ENCODE measurements at places on chromosomes 3 and 15.

GRCh38 chr3:114144909-114145688, 33.8 kb downstream of the DRD3 start:
- DNase-seq = no peak

GRCh38 chr3:184582646-184583577, 21.3 kb downstream of the EPHB3 start:
- DNase-seq = no peak

DNA sequence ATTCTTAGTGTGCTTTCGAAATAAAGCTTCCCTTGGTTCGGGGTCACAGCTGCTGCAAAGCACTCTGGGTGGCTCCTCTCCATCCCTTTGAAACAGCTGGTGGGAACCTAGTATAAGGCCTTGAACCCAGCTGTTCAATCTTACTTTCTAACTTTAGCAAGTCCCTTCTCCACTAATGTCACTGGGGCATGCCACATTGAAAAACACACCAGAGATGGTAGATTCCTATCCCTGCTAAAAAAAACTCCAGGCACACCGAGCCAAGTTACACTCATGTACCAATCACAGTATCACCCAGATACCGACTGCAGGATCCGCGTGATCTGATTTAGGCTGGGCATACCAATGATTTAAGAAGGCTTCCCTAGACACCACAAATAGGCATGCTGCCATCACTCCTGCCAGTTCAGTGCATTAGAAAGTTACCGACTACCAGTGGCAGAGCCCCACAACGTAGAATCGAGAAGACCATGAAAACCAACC, 65.0 kb downstream of the WWTR1 start:
- DNase-seq = no peak

DNA sequence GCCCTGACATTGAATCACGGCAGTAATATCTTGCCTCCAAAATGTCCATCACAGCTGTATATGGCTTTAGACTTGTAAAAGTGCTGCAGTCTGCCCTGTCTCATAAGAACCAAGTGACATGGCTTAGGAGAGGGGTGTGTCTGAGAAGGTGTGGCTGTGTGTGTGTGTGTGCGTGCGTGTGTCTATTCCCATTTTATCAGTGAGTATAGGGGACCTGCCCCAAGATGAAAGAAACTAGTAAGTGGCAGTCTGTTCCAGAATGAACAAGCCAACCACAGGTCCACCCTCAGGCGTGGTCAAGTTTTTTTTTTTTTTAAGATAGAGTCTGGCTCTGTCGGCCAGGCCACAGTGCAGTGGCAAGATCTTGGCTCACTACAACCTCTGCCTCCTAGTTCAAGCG, 5.6 kb upstream of the RHOV start:
- DNase-seq = no peak

- peak; percentile 35 for DNase-seq
These were observed 2.9 kb upstream of the FAM43A start for GRCh38 chr3:194682694-194683310.

DNA sequence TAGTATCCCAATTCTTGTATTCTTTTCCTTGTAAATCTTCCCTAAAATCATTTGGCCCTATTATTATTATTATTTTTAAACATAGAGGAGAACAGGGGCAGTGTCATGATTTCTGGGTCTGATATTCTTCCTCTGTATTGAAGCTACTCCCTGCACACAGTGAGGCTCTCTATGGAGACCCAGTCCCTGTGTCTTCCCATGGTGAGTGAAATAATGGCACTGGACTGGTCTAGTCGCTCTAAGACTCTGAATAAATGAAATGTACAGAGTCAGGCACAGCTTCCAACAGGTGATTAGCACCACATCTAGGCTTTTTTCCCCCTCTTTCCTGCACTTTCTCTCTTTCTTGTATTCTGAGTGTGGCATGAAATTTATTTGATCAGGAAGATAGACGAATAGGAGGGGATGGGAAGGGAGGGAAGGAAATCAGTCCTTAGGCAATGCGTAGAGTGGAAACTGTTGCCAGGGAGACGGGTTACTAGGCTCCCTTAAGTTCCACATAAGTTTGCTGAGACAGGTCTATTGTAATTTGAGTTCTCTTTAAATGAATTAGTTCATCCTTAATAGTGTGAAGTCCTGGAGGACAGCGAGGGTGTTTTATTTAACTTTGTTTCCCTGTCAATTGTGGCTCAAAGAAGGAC, 49.0 kb upstream of the NDN start:
- DNase-seq = no peak

- DNase-seq = no peak
These were observed 24.7 kb upstream of the DYNC1LI1 start for GRCh38 chr3:32595323-32595722.

- no peak for DNase-seq
These were observed 9.1 kb downstream of the CD80 start for GRCh38 chr3:119550192-119550910.

GRCh38 chr15:68812597-68813431, 7.9 kb downstream of the ANP32A start:
- DNase-seq = no peak

GRCh38 chr3:64971602-64972001, 283.8 kb upstream of the ADAMTS9 start:
- no peak for DNase-seq

DNA sequence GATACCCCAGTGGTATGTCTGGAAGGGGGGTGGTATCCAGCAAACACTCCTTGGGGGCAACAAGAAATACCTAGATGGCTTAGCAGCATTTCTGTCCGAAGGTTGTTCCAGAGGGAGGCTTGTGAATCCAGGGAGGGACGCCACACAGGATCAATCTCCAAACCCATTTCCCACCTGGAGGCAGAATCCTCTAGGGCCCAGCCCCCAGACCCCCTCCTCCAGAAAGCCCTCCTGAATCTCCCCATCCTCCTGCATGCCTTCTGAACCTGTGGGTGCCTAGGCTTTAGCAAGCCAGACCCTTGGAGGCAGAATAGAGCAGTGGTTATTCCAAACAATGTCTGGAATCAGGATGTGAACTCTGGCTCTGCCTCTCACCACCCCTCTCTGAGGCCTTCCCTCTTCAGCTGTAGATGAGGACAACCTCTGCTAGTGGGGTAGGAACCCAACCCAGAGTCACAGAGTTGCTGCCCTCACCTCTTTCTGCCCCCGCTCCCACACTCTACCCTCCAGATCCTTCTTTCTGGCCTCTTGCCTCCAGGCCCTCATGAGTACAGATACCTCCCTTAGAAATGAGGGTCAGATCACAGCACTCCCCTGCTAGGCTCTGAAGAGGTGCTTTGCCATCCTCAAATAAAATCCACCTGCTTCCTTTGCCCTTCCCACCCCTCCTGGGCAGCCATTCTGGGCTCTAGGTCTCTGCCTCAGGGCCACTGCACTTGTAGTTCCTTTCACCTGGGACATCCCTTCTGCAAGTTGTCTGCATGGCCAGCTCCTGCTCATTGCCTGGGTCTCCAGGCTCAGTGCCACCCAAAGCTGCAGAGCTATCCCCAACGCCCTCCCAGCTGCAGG, 8.1 kb downstream of the CISH start:
- DNase-seq = no peak

DNA sequence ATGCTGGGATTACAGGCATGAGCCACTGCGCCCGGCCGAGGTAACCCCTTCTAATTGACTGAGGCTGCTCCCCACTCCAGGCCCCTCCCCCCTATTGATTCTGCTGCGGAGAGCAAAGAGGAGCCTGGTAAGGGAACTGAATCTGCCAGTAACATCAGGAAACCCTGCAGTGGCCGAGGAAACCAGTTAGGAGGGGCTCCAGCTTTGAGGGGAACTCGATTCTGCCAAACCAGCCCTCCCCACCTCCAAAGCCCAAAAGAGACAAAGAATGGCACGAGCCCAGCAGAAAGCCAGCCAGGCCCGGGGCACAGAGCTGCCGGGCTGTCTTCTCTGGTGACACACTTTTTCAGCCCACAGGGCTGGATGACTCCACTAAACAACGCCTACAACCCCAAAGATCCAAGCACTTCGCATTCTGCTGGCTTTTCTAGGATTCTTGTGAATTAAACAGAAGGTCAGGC, 15.0 kb upstream of the ACAD9 start:
- no peak for DNase-seq

DNA sequence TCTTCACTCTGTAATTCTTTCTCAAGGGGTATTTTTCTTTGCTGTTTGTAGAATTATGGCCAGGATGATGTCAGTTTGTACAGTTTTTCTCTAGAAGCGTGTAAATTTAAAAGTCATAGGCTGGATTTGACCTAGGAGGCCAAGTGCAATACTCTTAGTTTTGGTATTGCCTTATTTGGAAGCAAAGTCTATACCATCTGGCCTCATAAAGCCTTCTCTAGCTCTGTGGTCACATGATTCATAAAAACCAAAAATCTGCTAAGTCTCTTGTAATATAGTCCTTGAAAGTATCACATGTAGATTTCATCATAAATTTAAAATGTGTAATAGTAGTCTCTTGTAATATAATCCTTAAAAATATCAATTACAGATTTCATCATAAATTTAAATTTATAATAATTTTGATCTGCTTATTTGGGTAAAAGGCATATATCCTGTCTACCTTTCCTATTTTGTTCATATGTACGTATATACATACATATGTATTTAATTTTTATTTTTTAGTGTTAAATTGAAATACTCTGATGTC, 25.6 kb downstream of the TEX9 start:
- DNase-seq = no peak

- no peak for DNase-seq
These were observed 107.1 kb downstream of the PLD1 start for GRCh38 chr3:171703144-171703543.

- DNase-seq = no peak
These were observed 199.4 kb upstream of the STRIT1 start for GRCh38 chr3:155492841-155493240.

DNA sequence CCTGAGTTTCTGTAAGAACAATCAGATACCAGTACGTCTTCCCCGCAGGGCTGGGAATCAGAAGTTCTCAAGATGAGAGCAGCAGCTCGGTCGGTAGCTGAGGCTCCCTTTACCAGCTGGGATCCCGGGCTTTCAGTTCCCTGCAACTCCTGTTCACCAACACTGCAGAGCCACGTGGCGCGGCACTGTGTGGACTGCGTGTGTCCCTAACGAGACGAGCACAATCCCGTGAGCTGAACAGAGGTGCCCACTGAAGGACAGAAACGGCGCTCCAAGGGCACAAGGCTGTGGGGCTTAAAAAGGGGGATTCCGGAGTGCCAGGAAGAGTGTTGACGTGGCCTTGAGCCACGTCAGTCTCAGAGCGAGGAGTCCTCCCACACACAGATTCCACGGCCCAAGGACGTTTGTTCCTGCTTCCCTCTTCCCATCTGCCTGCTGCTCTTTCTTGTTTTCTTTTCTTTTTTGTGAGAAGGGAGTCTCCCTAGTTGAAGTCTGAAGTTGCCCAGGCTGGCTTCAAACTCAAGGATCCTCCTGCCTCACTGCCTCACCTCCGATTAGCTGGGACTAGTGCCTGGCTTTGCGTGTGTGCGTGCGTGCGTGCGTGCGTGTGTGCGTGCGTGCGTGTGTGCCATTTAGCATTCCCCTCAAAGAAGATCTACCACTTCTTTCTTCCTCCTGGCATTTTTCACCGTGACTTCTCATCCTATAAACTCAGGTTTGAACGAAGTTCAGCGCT, 37.1 kb upstream of the RPL35A start:
- DNase-seq = no peak

DNA sequence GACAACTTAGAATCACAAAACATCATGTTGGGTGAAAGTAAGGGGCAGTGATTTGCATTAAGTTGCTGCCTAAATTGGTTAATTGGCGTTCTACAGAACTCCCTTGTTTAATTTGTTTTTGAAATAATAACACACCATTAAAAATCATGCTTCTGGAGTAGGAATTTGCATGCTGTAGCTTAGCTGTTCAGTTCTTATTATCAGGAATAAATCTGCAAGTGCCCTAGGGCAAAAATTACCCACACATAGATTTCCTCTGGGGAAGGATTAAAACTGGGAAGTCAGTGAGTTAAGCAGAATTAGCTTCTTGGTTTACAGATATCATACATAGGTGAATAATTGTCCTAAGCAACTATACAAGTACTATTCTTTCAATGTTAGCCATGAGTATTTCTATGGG, 381.6 kb upstream of the NAALADL2 start:
- no peak for DNase-seq

- DNase-seq = no peak
These were observed 22.7 kb downstream of the SSUH2 start for GRCh38 chr3:8621872-8622271.

- no peak for DNase-seq
These were observed 536.2 kb downstream of the GRM7 start for GRCh38 chr3:7397097-7397496.

- DNase-seq = no peak
These were observed 28.8 kb downstream of the MECOM start for GRCh38 chr3:169634618-169635236.

DNA sequence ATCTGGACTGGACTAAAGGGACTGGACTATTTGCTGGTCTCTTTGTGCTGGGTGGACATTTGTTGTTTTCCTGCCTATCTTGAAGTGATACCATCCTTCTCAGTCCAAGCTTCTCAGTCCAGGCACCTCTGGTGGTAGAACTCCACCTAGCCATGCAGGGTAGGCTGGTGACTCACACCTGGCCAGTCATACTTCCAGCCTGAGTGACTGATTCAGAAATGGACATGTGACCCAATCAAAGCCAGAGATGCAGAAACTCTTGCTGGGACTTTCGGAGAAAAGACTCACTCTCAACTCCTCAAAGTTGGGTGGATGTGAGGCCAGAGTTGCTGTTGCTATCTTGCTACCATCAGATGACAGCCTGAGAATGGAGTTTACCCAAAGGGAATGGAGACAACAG, 5.6 kb upstream of the ASB14 start:
- DNase-seq = no peak

DNA sequence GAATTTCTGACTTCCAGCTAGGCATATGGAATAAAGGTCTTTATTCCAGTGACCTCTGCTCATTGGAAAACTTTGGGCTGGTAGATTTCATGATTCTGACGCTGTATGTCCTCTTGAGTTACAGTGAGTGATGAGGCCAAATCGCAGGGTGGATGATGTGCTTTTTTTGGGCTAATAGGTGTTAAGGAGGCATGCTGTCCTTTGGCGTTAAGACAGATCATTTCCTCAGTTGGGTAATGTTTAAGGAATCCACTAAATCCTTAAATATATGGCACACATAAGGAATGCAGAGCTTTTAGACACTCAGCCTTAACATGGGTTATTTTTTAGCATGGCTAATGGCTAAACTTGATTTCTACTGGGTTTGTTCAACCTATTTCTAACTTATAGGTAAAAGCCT, 87.9 kb downstream of the LPP start:
- DNase-seq = no peak

DNA sequence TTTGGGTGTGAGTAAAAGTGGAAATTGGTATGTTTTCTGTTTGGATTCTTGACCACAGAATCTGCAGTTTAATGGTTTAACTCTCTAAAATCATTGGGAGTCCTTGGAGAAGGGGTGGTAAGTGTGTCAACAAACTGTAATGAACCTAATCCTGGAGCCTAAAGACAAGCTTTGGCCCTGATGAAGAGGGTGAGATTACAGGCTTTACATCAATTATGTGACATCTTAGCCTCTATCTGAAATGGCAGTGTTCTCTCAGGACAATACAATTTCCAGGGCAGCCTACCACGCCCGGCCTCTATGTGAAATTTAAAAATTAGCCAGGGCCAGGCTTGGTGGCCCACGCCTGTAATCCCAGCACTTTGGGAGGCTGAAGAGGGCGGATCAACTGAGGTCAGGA, 4.3 kb upstream of the PKM start:
- DNase-seq = no peak

- DNase-seq = no peak
These were observed 198.4 kb downstream of the ATP10A start for GRCh38 chr15:25664761-25665160.

GRCh38 chr3:193620057-193620456, 27.0 kb downstream of the OPA1 start:
- DNase-seq = no peak

GRCh38 chr3:173395073-173395411, 2.5 kb upstream of the NLGN1 start:
- no peak for DNase-seq
